ENCODE measurements at places on chromosomes 12 and 14.

- no peak for ATAC-seq
Measured at GRCh38 chr14:99958380-99958779, 106.8 kb upstream of the EVL start.

DNA sequence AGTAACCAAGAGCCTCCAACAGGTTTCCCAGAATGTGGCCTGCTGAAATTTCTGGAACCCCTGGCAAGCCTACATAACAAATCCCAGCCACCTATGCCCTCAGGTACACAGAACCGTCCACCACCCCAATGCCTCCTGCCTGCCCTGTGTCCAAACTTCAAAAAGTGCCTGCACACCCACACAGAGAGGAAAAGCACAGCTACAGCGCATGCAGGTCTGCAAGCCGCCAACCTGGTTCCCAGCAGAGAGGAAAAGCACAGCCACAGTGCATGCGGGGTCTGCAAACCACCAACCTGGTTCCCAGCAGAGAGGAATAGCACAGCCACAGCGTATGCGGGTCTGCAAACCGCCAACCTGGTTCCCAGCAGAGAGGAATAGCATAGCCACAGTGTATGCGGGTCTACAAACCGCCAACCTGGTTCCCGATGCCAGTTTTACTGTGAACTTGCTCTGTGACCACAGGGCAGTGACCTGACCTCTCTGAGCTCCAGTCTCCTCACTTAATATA, 113.5 kb downstream of the SCARB1 start:
- no peak for ATAC-seq

DNA sequence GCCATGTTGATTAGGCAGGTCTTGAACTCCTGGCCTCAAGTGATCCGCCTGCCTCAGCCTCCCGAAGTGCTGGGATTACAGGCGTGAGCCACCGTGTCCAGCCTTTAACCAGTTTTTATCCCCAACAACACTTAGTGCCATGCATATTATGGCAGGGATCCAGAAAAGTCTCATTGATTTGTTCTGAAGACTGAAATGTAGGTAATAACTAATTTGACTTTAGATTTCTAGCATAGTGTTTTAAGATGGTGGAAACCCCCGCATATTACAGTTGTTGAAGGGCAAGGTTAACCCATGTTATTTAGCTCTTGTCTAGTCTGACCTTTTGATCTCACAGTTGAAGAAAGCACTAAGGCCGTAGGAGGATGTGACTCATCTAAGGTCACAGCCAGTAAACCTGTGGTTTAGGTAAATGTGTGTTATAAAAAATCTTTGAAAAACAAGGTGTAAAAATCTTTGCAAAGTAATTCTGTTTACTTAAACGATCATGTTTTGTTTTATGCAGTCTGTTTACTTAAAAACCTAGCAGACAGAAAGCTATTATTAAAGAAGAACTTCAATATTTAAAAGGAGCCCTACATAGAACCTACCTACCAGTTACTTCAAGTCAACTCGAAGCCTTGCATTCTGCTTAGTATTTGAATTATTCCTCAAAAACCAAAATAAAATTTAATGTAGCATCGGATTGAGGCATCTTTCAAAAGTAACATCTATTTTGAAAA, 24.8 kb downstream of the BICDL1 start:
- no peak for ATAC-seq

- peak; percentile 86 for ATAC-seq
Measured at GRCh38 chr12:66044731-66045130, 85.8 kb downstream of the LLPH start.

Data from motor neuron (in vitro differentiated cells).